Testis (tissue), 5 donors: ENCODE measurements at places on chromosomes 2 and 18. TPM values are rescaled to one million over a fixed set of nuclear protein-coding genes. Genes with fewer than 3 reads are reported as not detected.
A peak's percentile ranks its signal among the peaks of the same experiment; 100 is the strongest.

DNA sequence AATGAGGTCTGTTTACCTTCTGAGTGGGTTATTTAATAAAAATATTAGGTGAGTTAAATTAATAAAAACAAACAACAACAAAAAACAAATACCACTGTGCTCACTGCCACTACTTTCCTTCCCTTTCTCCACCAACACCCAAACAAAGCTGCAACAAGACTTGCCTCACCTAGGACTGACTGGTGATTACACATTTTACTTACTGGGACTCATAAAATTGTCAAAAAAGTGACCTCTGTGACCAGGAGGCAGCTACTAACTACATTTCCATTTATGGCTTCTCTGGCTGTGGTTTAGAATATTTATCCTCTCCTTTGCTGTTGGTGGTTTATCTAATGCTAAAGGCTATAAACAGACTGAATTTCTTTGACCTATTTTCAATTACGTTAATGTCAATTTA, 39.8 kb downstream of the EFEMP1 start:
- no peak for DNase-seq
- no peaks in the 10 kb centered on the region for H3K27me3 ChIP-seq
- H3K4me3 ChIP-seq = no peak overlapping the region
- H3K36me3 ChIP-seq = no peaks in the 10 kb centered on the region
- peaks cover 4% of the 10 kb centered on the region for H3K4me1 ChIP-seq

DNA sequence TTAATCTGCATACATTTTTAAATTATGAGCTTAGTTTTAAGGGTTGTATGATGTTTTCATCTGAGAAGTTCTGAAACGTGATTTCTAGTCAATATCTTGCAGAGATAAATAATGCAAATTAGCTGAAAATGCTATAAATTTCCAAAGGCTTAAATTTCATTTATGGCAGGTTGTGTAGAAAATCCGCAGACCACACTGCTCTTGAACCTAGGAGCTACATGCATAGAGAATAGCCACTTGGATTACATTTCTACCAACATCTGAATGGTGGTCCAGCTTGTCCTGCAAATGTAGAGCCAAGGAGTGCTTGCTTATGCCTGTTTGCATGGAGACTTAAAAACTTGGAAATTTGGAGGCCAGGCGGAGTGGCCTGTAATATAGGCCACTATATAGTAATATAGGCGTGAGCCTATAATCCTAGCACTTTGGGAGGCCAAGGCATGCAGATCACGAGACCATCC, 6.8 kb downstream of the MAT2A start:
- DNase-seq = no peak
- H3K4me3 ChIP-seq = no peak overlapping the region
- H3K27me3 ChIP-seq = no peaks in the 10 kb centered on the region
- H3K27ac ChIP-seq = no peak overlapping the region
- no peaks in the 10 kb centered on the region for H3K36me3 ChIP-seq

The TUBA4A gene
- 27.0 TPM for total RNA-seq

DNA sequence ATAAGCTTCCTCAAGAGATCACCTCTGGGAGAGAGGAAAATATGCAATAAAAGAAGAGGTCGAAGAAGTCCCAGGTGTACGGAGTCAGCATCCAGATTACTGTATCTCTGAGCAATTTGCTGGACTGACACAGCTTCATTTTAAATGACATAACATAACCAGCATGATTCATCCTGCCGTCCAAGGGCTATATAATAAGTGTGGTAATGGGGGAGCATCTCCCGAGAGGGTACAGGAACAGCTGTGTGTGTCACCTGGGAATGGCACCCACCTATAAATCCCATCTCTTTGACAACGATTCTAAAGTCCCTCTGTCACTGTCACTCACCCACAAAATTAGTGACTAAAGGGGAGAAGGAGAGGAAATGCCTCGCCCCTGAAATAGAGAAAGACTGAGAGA, 19.3 kb upstream of the FZD7 start:
- H3K27me3 ChIP-seq = no peaks in the 10 kb centered on the region
- no peaks in the 10 kb centered on the region for H3K4me1 ChIP-seq
- H3K36me3 ChIP-seq = no peaks in the 10 kb centered on the region
- H3K4me3 ChIP-seq = no peak overlapping the region
- no peak overlapping the region for H3K27ac ChIP-seq
- no peak for DNase-seq

The CFAP210 gene
- total RNA-seq = 12.6 TPM

The ANKRD62 gene
- total RNA-seq = 25.5 TPM

GRCh38 chr2:105517814-105518705, 119.2 kb upstream of the FHL2 start:
- H3K36me3 ChIP-seq = no peaks in the 10 kb centered on the region
- H3K27ac ChIP-seq = no peak overlapping the region
- DNase-seq = peak; percentile 68
- H3K4me1 ChIP-seq = peaks cover 15% of the 10 kb centered on the region

The GYPC gene
- total RNA-seq = 15.5 TPM

DNA sequence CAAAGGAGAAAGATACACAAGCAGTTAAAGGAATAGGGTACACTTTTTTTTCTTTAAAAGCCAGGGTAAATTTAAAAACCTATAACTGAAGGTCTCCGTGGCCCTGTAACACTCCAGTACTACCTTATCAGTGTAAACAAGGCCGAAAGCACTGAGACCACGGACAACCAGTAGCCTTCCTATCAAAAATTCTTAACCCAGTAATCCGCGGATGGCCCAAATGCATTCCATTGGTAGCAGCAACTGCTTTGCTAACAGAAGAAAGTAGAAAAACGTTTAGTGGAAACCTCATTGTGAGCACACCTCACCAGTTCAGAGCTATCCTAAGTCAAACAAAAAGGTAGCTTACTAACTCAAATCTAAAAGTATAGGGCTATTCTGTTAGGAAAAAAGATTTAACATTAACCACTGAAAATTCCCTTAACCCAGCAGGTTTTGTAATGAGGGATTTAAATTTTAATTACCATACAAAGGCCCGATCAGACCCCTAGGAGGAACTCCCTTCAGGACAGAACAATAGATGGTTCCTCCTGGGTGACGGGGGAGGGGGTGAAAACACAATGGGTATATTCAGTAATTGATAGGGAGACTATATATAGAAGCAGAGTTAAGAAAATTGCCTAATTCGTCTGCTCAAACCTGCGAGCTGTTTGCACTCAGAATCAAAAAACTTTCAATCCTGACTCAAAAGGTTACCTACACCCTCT, 50.8 kb upstream of the CWC22 start:
- no peak overlapping the region for H3K4me3 ChIP-seq
- no peaks in the 10 kb centered on the region for H3K36me3 ChIP-seq
- H3K4me1 ChIP-seq = no peaks in the 10 kb centered on the region
- H3K27ac ChIP-seq = no peak overlapping the region

GRCh38 chr2:68813596-68813995, 57.6 kb downstream of the BMP10 start:
- H3K4me1 ChIP-seq = no peaks in the 10 kb centered on the region
- H3K27me3 ChIP-seq = no peaks in the 10 kb centered on the region
- H3K4me3 ChIP-seq = no peak overlapping the region

GRCh38 chr2:230721712-230722111, 9.1 kb downstream of the CAB39 start:
- no peaks in the 10 kb centered on the region for H3K27me3 ChIP-seq
- DNase-seq = no peak
- H3K4me3 ChIP-seq = no peak overlapping the region
- no peak overlapping the region for H3K27ac ChIP-seq

The TP53I3 gene
- 36.5 TPM for total RNA-seq

GRCh38 chr2:232412986-232413385, 6.3 kb downstream of the ALPG start:
- H3K4me1 ChIP-seq = no peaks in the 10 kb centered on the region
- no peak overlapping the region for H3K4me3 ChIP-seq
- DNase-seq = no peak

The ACADL gene
- 18.1 TPM for total RNA-seq

The ICA1L gene
- total RNA-seq = 36.0 TPM

DNA sequence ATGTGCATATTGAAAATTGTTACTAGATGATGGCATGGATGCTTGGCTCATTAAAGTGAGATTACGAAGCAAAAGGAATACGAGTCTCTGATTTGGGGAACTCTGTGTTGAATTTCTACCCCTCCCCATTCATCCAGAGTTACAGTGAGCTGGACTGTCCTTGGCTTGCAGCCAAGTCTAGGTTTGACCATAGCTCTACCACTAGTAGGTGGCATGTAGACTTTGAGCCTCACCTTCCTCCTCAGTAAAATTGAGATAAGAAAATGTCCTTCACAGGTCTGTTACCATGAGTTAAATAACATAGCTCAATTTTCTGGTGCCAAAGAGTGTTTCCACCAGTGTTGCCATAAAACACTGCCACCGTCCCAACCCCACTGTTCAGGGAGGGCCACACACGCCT, 727.6 kb upstream of the ID2 start:
- no peaks in the 10 kb centered on the region for H3K27me3 ChIP-seq
- no peaks in the 10 kb centered on the region for H3K4me1 ChIP-seq
- H3K27ac ChIP-seq = no peak overlapping the region
- no peak overlapping the region for H3K4me3 ChIP-seq

- H3K36me3 ChIP-seq = no peaks in the 10 kb centered on the region
- no peaks in the 10 kb centered on the region for H3K4me1 ChIP-seq
- no peak overlapping the region for H3K27ac ChIP-seq
- H3K4me3 ChIP-seq = no peak overlapping the region
- no peaks in the 10 kb centered on the region for H3K27me3 ChIP-seq
Measured at GRCh38 chr2:178550352-178550751, 70.1 kb downstream of the PLEKHA3 start.

The DUSP19 gene
- total RNA-seq = 4.3 TPM

GRCh38 chr2:232502911-232503808, 15.5 kb upstream of the ECEL1 start:
- H3K4me3 ChIP-seq = peak overlapping the region; percentile 56
- peak overlapping the region; percentile 73 for H3K27ac ChIP-seq
- H3K36me3 ChIP-seq = no peaks in the 10 kb centered on the region
- H3K27me3 ChIP-seq = no peaks in the 10 kb centered on the region
- peak; percentile 60 for DNase-seq

- H3K27ac ChIP-seq = no peak overlapping the region
- peaks cover 4% of the 10 kb centered on the region for H3K4me1 ChIP-seq
- H3K27me3 ChIP-seq = no peaks in the 10 kb centered on the region
- H3K4me3 ChIP-seq = no peak overlapping the region
Measured at GRCh38 chr2:95056461-95057459, 31.3 kb downstream of the MAL start.

The IL37 gene
- total RNA-seq = 1.5 TPM

GRCh38 chr2:20217041-20217970, 7.6 kb downstream of the SDC1 start:
- H3K4me3 ChIP-seq = no peak overlapping the region
- no peaks in the 10 kb centered on the region for H3K27me3 ChIP-seq
- H3K36me3 ChIP-seq = no peaks in the 10 kb centered on the region
- peaks cover 19% of the 10 kb centered on the region for H3K4me1 ChIP-seq
- no peak overlapping the region for H3K27ac ChIP-seq

GRCh38 chr2:459931-460330, 172.0 kb upstream of the ALKAL2 start:
- H3K36me3 ChIP-seq = no peaks in the 10 kb centered on the region
- no peaks in the 10 kb centered on the region for H3K4me1 ChIP-seq
- no peaks in the 10 kb centered on the region for H3K27me3 ChIP-seq
- DNase-seq = no peak

DNA sequence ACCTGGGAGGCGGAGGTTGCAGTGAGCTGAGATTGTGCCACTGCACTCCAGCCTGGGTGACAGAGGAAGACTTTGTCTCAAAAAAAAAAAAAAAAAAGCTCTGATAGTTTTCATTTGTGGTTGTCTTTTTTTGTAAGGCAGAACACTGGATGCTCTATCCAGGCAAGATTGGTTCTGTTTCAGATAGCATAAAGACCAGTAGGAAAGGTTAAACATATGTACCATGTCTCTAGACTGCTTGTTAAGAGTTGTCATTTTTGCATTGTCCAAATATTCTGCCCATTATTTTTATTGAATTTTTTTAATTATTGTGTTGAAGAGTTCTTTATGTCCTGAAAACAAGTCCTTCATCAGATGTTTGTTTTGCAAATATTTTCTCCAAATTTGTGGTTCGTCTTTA, 60.0 kb downstream of the NCOA1 start:
- H3K4me3 ChIP-seq = no peak overlapping the region
- H3K27ac ChIP-seq = no peak overlapping the region
- no peaks in the 10 kb centered on the region for H3K36me3 ChIP-seq
- H3K27me3 ChIP-seq = no peaks in the 10 kb centered on the region

The THADA gene
- 43.9 TPM for total RNA-seq

- H3K27me3 ChIP-seq = no peaks in the 10 kb centered on the region
- H3K36me3 ChIP-seq = no peaks in the 10 kb centered on the region
- H3K4me1 ChIP-seq = peaks cover 7% of the 10 kb centered on the region
- DNase-seq = no peak
- H3K4me3 ChIP-seq = no peak overlapping the region
Measured at GRCh38 chr18:54217624-54218023, 6.8 kb downstream of the MBD2 start.

The TCF23 gene
- total RNA-seq = 5.5 TPM

The LOXL3 gene
- 15.2 TPM for total RNA-seq

- no peak for DNase-seq
- H3K36me3 ChIP-seq = no peaks in the 10 kb centered on the region
- H3K27ac ChIP-seq = no peak overlapping the region
- H3K4me1 ChIP-seq = no peaks in the 10 kb centered on the region
Measured at GRCh38 chr2:181262782-181263181, 194.4 kb upstream of the ITGA4 start.

The CREG2 gene
- total RNA-seq = 0.47 TPM

- H3K4me3 ChIP-seq = no peak overlapping the region
- no peak for DNase-seq
- H3K27ac ChIP-seq = no peak overlapping the region
- no peaks in the 10 kb centered on the region for H3K4me1 ChIP-seq
- H3K27me3 ChIP-seq = no peaks in the 10 kb centered on the region
Measured at GRCh38 chr2:73564986-73565385, 77.2 kb downstream of the NAT8 start.

- no peak overlapping the region for H3K27ac ChIP-seq
- H3K36me3 ChIP-seq = no peaks in the 10 kb centered on the region
- DNase-seq = no peak
- no peaks in the 10 kb centered on the region for H3K27me3 ChIP-seq
Measured at GRCh38 chr18:57806978-57807285, 3.8 kb upstream of the ATP8B1 start.

GRCh38 chr2:200993097-200993496, 29.6 kb upstream of the ORC2 start:
- H3K4me3 ChIP-seq = no peak overlapping the region
- H3K36me3 ChIP-seq = no peaks in the 10 kb centered on the region
- no peaks in the 10 kb centered on the region for H3K27me3 ChIP-seq
- no peaks in the 10 kb centered on the region for H3K4me1 ChIP-seq
- no peak overlapping the region for H3K27ac ChIP-seq

- no peak overlapping the region for H3K27ac ChIP-seq
- H3K4me1 ChIP-seq = no peaks in the 10 kb centered on the region
- H3K36me3 ChIP-seq = no peaks in the 10 kb centered on the region
- H3K27me3 ChIP-seq = no peaks in the 10 kb centered on the region
Measured at GRCh38 chr2:36333350-36334012, 22.1 kb upstream of the CRIM1 start.

DNA sequence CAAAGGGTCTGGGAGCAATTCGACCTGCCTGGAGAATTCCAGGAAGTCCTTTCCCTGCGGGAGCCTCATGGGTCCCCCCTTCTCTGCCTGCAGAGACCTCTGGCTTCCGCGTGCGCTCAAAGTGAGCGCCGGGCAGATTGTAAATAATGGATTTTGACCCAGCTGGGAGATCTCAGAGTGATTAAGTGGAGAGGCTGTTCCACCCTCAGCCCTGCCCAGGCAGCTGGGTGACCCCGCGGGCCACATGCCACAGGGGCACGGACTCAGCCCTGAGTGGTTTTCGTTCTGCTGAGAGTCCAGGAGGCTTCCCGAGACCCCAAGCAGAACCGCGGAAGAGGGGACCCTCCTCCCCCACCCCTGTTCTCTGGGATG, 1.2 kb downstream of the KCNG2 start:
- H3K4me3 ChIP-seq = no peak overlapping the region
- no peaks in the 10 kb centered on the region for H3K36me3 ChIP-seq
- H3K27me3 ChIP-seq = no peaks in the 10 kb centered on the region
- peaks cover 3% of the 10 kb centered on the region for H3K4me1 ChIP-seq
- DNase-seq = no peak
